ENCODE measurements at places on chromosomes 16 and 17.

GRCh38 chr17:82412535-82413520 is 5.3 kb upstream of the HEXD start:
- DNase-seq = no peak

- no peak for DNase-seq
Observed at GRCh38 chr16:31357324-31358109, 2.5 kb downstream of the ITGAX start.

- no peak for DNase-seq
Observed at GRCh38 chr16:89233678-89234490, 16.4 kb downstream of the ZNF778 start.

DNA sequence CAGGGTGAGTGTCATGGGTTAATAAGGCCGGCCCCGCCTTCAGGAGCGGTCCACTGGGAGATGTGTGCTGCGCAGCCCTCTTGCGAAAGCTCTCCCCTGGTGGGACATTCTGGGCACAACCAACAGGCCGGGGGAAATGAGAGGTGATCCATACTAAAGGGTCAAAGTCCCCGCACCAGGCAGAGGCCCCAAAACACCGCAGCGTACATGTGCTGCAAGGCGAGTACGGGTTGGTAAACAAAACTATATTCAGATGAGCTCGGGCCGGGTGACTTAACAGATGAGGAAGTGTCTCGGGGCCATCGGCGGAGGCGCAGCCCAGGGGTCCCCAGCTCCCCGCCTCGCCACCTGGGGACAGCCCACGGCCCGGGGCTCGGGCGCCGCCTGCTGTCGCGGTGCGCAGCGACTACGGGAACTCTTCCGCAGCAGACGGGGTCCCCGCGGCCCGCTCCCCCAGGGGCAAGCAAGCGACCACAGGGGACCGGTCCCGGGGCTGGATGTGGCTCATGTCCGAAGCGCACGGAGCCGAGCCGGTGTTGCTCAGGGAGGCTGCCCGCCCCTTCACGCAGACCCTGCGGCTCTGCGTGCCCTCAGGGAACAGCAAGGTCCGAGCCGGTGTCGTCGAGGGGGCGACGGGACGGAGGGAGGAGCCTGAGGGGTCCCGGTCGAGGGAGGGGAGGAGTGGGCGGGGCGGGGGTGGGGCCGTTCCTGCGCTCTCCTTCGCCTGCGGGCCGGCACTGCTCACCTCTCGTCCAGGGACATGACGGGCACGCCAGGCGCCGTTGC is at the start of gene RAB37:
TSS of gene RAB37 (plus strand) at position 744 of the 786 bp plus-strand sequence. CDS start at position 761, 17 bp downstream.
- DNase-seq = peak; percentile 31

- no peak for DNase-seq
Observed at GRCh38 chr17:73371285-73371684, 59.5 kb upstream of the CDC42EP4 start.

GRCh38 chr17:1162116-1162855 is 17.5 kb downstream of the ABR start:
- DNase-seq = no peak

DNA sequence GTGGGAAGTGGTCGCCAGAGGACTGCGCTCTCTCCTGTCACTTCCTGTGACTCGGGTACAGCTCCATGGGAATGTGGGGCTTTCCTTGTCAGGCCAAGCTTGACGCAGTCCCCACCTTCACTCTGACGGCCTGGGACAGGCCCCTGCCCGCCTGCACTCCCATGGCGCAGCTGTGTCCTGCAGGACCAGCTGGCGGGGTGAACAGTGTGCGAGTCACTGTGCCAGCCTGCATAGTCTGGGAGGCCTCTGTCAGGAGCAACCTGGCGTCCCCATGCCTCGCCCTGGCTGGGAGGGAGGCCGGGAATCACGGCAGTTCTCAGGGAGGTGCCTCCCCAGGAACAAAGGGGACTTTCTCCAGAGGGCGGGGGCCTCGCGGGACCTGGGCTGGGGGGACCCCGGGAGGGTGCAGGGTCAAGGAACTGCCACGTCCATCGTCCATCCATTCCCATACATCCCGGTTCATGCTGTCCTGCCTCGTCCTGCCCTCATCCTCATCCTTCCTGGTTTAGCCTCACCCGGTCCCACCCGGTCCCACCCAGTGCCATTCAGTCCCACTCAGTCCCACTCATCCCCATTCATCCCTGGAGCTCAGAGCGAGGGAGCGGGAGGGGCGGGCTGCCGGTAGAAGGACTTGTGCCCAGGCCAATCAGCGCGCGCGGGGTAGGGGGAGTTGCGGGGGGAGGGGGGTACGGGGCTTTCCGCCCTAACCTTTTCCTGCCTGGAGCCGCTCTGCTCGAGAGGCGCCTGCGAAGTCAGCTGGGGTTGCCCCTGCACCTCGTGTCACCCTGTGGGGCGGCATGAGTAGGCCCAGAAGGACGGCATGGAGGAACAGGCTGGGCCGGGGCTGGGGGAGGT is 13.4 kb downstream of the FLYWCH1 start:
- DNase-seq = no peak

GRCh38 chr17:42680331-42680808 is 1.3 kb downstream of the CCR10 start:
- no peak for DNase-seq

- DNase-seq = no peak
Observed at GRCh38 chr17:78589885-78590284, 12.7 kb upstream of the DNAH17 start.

GRCh38 chr17:54888981-54889380 is 11.7 kb upstream of the TOM1L1 start:
- no peak for DNase-seq

GRCh38 chr16:70018254-70018653 is 67.1 kb downstream of the CLEC18A start:
- peak; percentile 4 for DNase-seq

- DNase-seq = peak; percentile 55
Observed at GRCh38 chr17:82351713-82352488, 7.1 kb upstream of the TEX19 start.

- no peak for DNase-seq
Observed at GRCh38 chr17:15514469-15514868, 47.0 kb upstream of the CDRT4 start.

DNA sequence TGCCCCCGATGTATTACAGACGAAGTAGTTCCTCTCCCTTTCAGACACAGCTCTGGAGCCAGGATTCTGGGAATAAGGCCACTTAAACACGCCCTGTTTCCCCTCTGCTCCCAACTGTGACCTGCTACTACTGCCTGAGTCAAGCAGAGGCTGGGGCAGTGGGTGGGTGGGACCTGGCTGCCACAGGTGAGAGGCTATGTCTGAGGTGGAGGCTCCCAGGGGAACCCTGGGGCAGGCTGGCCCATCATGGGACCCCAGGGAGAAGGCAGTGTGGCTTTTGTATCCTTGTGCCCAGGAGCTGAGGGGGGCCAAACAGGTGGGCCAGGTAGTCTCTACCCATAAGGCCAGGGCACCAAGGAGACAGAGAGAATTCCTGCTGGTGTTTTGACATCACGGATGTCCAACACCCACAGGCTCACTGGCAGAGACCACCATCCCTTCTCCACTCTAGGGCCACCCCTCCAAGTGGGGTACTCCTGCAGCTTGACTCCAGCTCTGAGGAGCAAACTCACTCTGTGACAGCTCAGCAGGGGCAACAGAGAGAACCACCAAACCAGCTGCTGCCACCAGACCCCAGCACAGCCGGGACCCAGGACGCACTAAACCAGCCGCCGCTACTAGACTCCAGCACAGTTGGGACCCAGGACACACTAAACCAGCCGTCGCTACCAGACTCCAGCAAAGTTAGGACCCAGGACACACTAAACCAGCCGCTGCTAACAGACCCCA is 105.3 kb upstream of the SMURF2 start:
- no peak for DNase-seq

GRCh38 chr17:61380217-61380835 is 19.3 kb upstream of the TBX2 start:
- DNase-seq = no peak

DNA sequence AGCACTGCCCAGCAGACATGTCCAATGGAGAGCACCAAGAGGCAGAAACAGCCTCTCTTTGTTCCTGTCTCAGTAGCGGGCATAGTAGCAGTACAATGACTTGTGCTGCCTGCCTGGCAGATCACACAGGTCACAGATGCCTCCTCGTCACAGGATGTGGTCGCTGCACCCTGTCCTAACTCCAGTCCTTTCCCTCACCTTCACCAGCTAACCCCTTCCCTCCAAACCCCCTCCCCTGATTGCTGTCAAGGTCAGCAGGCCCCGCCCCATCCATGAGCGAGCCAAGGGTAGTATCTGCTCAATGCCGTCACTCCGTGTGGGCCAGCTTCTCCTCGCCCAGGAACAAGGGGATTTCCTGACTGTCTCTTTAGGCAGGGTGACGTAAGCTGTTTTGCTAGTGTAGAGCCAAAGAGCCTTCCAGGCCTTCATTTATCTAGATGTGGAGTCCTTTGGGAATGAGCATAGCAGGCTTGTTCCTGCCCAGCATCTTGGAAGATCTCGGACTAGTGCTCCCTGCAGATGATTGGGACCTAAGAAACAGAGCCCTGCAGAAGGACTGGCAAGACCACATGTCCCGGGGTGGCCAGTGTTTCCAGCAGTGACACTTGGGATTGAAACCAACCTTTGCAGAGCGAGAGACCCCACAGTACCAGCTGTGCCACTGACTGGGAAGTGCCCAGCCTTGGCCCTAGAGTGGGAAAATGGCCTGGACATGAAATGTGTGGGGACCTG is 75.9 kb upstream of the TNRC6C start:
- peak; percentile 88 for DNase-seq

- no peak for DNase-seq
Observed at GRCh38 chr16:47037396-47037745, 63.9 kb upstream of the DNAJA2 start.

DNA sequence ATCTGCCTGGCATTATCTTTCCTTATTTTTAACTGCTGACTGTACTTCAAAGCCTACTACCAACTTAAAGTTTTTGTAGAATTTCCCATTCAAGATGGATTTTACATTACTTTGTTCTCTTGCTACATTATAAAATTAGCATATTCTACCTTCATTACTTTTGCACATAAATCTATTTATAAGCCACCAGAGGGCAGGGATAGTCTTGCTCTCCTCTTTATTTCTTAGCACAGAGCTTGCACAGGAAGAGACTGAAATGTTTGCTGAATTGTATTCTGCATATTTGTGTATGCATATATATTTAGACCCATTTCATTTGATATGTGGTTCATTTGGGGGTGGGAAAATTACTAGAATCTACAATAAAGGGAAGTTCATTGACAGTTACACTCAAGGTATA is 108.0 kb downstream of the SKAP1 start:
- no peak for DNase-seq

GRCh38 chr17:49968405-49969133 is 421 bp upstream of the DLX4 start:
- DNase-seq = peak; percentile 43

GRCh38 chr16:23700509-23700908 is 12.5 kb downstream of the ERN2 start:
- DNase-seq = no peak

GRCh38 chr16:8727131-8727806 is 52.9 kb downstream of the ABAT start:
- no peak for DNase-seq

DNA sequence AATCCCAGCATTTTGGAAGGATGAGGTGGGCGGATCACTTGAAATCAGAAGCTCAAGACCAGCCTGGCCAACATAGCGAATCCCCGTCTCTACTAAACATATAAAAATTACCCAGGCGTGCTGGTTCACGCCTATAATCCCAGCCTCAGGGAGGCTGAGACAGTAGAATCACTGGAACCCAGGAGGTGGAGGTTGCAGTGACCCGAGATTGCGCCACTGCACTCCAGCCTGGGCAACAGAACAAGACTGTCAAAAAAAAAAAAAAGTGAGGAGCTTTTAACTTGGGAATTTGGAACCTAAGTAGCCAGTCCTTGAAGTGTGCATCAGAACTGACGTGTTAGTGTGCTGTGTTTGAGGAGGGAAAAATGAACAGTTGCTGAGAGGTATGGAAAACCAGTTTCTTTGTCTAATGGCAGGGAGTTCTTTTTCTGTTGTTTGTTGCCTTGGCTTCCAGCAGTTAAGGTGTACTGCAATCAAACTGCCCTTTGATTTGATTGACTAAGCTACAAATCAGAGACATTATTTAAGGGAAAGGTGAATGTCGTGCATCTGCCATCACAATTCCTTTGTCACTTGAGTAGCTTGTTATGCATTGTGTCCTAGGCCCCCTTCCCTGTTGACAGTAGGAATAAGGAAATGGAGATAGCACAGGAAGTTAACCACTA is 8.6 kb upstream of the DUSP14 start:
- no peak for DNase-seq

- DNase-seq = no peak
Observed at GRCh38 chr17:82231312-82231561, 2.4 kb downstream of the SLC16A3 start.

DNA sequence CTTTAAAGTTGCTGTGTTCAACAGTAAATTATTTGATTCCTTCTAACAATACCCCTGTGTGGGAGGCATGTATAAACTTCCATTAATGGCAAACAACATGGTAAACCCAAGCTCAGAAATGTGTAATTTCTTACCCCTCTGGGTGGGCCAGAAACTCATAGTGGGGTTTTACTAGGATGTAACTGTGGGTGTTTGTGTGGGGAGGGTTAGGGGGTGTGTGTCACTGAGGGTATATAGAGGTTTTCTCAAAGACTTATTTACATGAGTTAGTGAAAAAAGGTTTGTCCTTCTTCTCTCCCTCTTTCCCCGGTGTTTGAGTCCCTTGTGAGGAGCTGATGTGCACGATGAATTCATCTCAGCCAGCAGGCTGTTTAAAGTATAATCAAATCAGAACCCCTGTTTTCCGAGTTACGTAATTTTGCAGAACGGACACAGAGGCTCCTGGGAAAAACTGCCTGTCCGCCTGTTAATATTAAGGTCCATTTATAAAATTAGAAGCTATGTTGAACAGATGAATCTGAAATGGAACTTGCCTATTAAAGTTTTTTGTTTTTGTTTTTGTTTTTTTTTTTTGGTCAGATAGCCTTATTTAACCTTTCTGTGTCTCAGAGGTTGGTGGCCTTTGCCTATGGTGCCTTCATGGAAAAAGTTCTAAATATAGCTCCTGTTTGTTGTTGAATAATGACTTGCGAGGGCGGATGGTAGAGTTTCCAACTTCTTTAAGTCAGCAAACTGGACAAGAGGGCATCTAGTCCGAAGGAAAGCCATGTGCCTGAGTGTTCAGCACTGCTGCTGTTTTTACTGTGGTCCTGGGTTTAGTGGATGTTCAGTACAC is 73.3 kb downstream of the MSI2 start:
- no peak for DNase-seq

GRCh38 chr17:66351033-66351432 is 48.6 kb downstream of the PRKCA start:
- no peak for DNase-seq

- no peak for DNase-seq
Observed at GRCh38 chr16:45454-45853, 8.0 kb downstream of the POLR3K start.

GRCh38 chr16:48044117-48044516 is 111.7 kb downstream of the ABCC12 start:
- no peak for DNase-seq

- DNase-seq = no peak
Observed at GRCh38 chr17:48456589-48456988, 26.6 kb upstream of the SKAP1 start.

DNA sequence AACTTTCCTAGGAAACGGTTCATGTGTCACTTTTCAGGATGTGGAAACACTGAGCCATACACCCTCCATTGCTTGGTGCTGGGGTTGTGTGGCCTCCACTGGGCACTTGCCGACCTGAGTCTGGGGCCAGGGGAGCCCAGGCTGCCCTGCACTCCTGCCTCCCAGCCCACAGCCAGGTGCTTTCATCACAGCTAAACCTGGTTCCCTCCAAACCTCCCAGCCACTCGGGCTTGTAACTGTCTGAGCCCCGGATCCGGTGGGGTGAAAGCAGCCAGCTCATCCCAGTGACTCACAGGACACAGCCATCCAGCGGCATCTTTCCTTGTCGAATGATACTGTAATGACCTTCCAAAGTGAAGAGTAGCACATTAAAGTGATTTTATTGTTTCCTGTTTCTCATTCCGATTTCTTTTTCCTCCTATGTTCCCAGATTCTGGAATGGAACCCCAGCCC is 19.8 kb downstream of the CARHSP1 start:
- DNase-seq = no peak
